Fibroblast of skin of scalp (primary cell): ENCODE measurements at places on chromosomes 7 and 10.
A peak's percentile ranks its signal among the peaks of the same experiment; 100 is the strongest.

DNA sequence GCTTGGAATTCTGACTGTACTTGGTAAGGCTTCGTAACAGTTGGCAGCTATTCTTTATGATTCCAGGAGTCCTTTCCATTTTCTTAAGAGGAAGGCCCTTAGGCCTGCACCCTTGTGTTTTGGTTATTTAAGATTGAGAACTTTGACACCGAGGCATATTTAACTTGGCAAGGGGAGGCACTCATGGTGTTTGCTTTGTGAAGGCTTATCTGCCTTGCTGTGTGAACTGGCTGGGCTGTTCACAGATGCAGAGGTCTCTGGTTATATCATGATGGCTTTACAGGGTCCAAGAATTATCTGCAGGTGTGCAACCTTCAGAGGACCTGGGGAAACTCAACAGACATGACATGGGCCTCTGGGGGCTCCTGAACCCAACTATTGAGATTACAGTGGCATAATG, 833 bp upstream of the PNLIPRP1 start:
- no peak for DNase-seq

- no peak for DNase-seq
These were observed 25.7 kb upstream of the GTF2IRD1 start for GRCh38 chr7:74428023-74428422.

- DNase-seq, result peak; percentile 92
These were observed 43.3 kb downstream of the NRP1 start for GRCh38 chr10:33291053-33291592.

GRCh38 chr10:128877936-128878335, 589.1 kb upstream of the MGMT start:
- DNase-seq, result no peak

DNA sequence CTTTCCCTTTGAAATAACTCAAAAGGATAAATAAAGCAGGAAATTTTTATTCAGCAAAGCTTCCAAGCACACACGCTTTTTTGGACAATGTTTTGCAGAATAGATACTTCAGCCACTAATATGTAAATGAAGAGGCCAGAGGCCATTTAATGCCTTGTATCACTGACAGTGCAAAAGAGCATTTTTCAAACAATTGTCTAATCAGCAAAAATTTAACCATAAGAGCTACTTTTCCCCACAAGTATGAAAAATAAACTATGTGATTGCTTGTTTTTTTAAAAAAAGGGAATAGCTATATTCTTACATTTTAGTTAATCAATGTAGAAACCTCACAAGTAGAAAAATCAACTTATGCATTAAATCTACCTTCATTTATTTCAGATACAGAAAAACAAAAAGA, 99.7 kb downstream of the COL28A1 start:
- no peak for DNase-seq

DNA sequence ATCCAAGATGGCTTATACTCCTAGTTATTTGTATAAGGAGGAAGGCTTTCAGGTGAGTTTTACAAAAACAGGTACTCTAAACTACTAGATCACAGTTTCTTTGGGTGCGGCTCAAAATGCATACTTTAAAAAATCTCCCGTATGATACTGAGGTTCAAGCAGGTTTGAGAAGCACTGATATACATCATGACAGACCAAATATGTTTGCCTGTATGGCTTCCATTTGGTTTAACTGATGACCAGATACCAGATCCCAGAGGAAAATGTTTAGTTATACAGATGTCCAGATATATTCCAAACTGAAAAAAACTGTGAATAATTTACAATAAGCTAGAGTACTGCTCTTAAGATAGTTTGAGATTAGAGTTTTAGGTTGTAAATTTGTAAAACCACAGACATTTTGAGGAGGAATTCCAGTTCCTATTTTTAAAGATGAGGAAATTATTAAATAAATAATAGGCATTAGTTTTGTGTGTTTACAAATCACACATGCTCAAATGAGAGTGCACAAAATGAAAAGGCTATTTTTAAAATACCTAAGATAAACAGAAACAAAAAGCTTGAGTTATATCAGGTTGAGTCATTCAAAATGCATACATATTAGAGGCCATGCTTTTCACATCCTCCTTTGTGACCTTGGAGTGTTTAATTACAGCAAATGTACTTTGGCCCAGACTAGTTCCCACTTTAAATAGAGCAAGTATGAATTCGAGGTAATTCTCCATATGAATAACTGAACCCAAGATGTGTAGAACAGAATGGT, 60.5 kb downstream of the SEMA3C start:
- no peak for DNase-seq

GRCh38 chr7:46352004-46352954, 431.2 kb upstream of the IGFBP3 start:
- DNase-seq, result peak; percentile 78

DNA sequence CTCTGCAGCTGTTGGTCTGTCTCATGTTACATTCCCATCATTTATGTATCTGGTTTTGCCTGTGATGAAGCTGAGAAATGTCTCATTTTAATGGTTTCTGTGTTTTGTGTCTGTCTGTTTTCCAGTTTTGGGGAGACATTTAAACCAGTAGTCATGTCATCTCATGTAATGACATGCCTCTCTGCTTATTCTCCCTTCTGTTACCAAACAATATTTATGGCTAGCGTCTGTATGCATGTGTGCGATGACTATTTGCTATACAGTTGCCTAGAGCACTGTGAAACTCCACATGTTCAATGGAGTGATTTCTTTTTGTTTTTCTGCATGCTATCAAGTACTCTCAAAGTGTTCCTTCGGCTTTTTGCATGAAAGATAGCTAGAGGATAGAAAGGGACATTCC, 132.0 kb downstream of the ST7 start:
- no peak for DNase-seq

- DNase-seq, result no peak
These were observed 201 bp downstream of the MLLT10 start for GRCh38 chr10:21534280-21534586.

- no peak for DNase-seq
These were observed 587 bp downstream of the HOXA10 start for GRCh38 chr7:27173511-27173955.

DNA sequence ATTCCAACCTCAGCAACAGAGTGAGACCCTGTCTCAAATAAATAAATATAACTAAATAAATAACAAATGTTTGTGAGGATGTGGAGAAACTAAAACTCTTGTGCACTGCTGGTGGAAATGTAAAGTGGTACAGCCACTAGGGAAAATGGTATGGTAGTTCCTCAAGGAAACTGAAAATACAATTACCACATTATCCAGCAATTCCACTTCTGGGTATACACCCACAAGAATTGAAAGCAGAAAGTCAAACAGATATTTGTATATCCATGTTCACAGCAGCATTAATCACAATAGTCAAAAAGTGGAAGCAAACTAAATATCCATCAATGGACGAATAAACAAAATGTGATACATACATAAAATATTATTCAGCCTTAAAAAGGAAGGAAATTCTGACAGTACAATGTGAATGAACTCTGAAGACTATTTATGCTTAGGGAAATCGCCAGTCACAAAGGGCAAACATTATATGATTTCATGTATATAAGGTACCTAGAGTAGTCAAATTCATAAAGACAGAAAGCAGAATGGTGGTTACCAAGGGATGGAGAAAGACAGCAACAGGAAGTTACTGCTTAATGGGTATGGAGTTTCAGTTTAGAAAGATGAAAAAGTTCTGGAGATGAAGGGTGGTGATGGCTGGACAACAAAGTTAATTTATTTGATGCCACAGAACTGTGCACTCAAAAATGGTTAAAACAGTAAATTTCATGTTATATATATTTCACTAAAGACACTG, 9.8 kb downstream of the ARHGAP12 start:
- no peak for DNase-seq

DNA sequence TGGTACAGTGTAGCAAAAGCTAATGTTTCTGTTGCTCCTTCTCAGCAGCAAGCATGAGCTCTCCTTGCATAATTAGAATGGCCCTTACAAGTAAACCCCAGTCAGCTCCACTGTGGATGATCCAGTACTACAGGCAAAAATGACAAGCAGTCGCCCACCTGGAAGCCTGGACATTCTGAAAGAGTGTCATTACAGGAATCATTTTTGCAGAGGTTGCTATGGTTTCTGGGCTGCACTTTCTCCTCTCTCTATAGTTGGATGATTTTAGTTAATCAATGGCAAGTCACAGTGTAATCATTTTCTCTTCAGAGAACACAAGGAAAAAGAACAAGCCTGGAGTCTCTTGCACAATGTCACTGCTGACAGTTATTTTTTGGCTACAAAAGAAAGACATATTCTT, 102.9 kb upstream of the MYO3A start:
- DNase-seq, result no peak

DNA sequence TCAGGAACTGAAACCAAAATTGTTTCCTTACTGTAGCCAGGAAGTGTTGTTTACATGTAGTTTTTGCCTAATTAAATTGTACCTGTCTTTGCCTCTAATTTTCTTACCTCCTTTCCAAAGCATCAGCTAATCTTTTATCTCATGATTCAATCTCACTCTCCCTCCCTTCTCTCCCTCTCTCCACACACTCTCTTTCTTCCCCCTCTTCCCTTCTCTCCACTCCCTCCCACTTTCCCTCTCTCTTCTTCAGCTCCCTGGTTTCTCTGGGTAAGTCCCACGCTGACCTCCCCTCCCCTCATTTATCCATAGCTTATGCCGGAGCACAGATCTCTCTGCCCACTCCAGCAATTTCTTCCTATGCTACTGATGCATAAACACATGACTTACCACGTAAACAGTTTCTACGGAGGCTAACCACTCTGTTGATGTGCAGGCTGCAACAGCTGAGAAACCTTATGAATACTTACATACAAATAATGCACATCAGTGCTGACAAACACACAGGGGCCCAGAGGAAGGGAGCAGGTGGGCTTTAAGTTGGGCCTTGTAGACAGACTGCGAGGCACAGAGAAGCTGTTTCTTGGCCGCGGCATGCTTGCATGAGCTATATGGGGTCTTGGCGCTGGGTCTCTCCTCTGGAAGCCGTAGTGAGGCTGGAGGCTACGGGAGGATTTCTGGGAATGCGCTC, 174.4 kb upstream of the PLXNA4 start:
- DNase-seq, result no peak

GRCh38 chr7:37018954-37019353, 294.7 kb upstream of the AOAH start:
- no peak for DNase-seq

DNA sequence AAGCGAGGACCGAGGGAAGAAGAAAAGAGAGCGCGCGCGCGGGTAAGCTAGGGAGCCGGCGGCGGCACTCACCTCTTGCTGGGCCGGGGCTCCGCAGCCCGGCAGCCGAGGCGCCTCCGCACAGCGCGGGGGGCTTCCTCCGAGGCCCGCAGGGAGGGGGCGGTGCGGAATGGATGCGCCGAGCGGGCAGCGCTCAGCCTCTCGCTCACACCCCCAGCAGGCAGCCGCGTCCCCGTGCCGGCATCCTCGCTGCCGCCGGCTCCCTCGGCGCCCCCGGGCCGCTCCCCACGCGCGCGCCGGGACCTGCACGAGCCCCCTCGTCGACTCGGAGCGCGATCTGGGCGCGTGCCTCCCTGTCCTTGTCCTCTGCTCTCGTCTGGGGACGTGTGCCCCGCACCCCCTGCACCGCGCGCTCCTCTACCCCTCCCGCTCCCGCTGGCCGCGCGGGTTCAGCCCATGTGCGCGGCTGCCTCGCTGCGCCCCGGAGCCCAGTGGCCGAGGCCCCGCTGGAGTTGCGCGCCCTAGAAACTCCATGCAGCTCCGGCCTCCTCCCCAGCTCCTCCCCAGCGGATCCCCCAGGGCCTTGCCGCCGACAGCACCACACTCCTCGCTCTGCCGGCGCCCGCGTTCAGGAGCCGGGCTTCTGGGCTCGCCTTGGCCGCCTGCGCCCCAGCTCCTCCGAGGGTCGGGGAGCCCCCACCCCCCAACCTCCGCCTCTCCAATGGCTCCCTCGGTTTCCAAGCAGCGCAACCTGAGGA, 75.3 kb downstream of the CALN1 start:
- no peak for DNase-seq

GRCh38 chr7:92731335-92732063, 104.9 kb downstream of the CDK6 start:
- DNase-seq, result peak; percentile 53

GRCh38 chr10:93420091-93420490, 62.0 kb downstream of the MYOF start:
- DNase-seq, result peak; percentile 65

- no peak for DNase-seq
These were observed 18.4 kb upstream of the FLNC start for GRCh38 chr7:128811631-128812430.

DNA sequence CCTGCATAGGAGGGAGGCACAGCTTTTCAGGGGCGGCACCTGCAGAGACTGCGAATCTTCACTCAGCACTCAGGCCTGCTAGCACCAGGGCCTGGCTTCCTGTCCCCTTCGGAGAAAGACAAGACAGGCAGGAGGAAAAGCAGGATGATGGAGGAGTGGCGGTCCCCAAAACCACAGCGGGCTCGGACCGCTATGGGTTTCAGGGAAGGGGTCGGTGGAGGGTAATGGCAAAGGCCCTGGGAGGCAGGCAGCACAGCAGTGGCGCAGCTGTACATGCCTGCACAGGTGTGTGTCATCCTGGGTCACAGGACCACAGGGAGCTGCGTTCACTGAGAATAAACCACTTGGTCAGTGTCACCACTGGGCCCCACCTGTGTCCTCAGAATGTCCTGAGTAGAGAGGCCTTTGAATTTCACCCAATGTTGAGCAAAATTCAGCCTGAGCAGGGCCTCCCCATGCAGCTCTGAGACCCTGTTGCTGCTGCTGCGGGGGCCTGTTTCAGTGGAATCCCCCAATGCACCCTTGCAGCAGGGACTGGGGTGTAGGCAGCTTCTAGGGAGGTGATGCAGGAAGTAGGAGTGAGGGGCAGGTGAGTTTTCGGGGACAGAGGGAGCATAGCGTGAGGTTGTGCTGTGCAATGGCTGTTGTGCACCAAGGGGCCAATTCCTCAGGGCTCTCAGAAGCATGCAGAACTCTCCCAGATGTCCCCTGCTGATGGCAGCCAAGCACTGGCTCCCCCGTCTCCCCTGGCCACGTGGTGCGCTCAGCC, 90.6 kb upstream of the PPP2R2D start:
- no peak for DNase-seq

GRCh38 chr7:81002421-81002820, 83.6 kb upstream of the SEMA3C start:
- DNase-seq, result no peak

GRCh38 chr7:46549347-46549746, 628.3 kb upstream of the IGFBP3 start:
- no peak for DNase-seq

DNA sequence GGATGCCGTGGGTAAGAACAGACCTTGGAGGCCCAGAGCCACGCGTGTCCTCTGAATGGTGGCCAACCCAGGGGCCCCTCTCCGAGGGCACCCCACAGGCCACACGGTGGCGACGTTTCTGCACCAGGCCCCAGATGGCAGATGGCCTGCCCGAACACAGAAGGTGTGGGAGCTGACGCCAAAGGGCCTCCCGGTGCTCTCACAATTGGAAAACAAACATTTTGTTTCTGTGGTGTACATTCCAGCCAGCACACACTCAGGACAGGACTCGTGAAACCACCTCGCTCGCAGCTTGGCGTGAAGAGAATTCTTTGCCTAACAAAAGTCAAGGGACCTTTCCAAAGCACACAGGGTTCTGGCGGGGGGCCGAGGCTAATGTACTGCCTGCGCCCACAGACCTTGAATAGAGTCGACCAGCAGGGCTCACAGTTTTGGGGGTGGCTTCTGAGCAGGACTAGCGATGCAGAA, 112.1 kb downstream of the FAM53B start:
- no peak for DNase-seq

GRCh38 chr7:27825891-27826290, 85.9 kb downstream of the TAX1BP1 start:
- no peak for DNase-seq

- DNase-seq, result no peak
These were observed 13.1 kb downstream of the CASP2 start for GRCh38 chr7:143300959-143301935.

- no peak for DNase-seq
These were observed 967.8 kb upstream of the SORCS1 start for GRCh38 chr10:108132303-108132702.

- no peak for DNase-seq
These were observed 10.3 kb upstream of the TSPAN13 start for GRCh38 chr7:16743236-16743635.
